IMR-90 (cell line): ENCODE measurements at places on chromosomes 5 and 9. TPM values are rescaled to one million over a fixed set of nuclear protein-coding genes. Genes with fewer than 3 reads are reported as not detected.

NSD1 gene
- 7.7 and 8.1 TPM in 2 replicates for polyA plus RNA-seq

CYSTM1 gene
- polyA plus RNA-seq = 15.0 and 16.3 TPM in 2 replicates

CD274 gene
- 13.9 and 17.4 TPM in 2 replicates for polyA plus RNA-seq

ST6GALNAC4 gene
- 32.9 and 42.2 TPM in 2 replicates for polyA plus RNA-seq

IL17B gene
- 0.31 and 0.86 TPM in 2 replicates for polyA plus RNA-seq

MTAP gene
- polyA plus RNA-seq = 14.1 and 15.7 TPM in 2 replicates

SPINK6 gene
- not detected in 2 replicates for polyA plus RNA-seq

PROB1 gene
- polyA plus RNA-seq = 0.36 and 0.38 TPM in 2 replicates

CDKN2A gene
- polyA plus RNA-seq = 75.3 and 143 TPM in 2 replicates

PPP2R2B gene
- not detected in 2 replicates for polyA plus RNA-seq
